ENCODE measurements at places on chromosomes 5 and 9. TPM values are rescaled to one million over a fixed set of nuclear protein-coding genes. Genes with fewer than 3 reads are reported as not detected.

- DNase-seq: no peak
Measured at GRCh38 chr5:60219921-60220320, 326.4 kb upstream of the PDE4D start.

Gene MEIKIN
- total RNA-seq: not detected

Gene RUFY1
- total RNA-seq: 31.7 TPM

Gene FBLL1
- total RNA-seq: not detected

DNA sequence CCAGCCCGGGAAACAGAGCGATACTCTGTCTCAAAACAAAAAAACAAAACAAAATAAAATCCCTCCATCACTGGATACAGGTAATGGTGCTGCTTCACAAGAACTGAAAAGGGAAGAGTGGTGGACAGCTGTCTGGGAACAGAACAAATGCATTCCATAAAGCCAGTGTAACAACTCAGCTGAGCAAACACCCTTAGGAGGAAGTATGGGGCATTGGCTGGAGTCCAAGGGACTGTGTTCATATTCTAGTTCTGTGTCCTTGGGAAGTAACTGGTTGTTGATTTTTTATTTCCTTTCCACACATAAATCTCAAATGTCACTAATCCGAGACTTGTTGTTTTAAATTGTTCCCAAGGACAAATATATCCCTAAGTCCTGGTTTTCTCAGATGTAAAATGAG is 38.3 kb downstream of the HTR1A start:
- DNase-seq: no peak

DNA sequence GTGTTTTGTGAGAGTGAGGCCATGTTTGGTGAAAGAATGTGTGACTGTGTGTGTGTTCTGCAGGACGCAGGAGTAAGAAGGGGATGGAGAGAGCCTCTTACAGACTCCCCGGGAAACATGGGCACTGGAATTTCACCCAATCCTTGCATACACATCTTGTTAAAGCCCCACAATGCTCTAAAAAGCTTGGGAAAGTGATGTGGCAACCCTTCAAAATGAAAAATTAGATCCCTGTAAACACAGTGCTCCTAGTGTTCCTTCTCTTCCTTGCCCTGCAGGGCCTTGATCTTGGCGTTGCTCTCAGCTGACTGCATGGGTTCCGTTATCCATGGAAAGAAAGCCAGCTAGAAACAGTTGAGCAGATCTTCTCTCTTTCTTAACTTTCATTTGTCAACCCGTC is 701.7 kb downstream of the SEMA5A start:
- DNase-seq: no peak
